Esophagus (tissue), 2 donors: ENCODE measurements at places on chromosomes 7 and 10. TPM values are rescaled to one million over a fixed set of nuclear protein-coding genes. Genes with fewer than 3 reads are reported as not detected.

The LLCFC1 gene
- polyA plus RNA-seq, result not detected

The NRG3 gene
- polyA plus RNA-seq, result 0.04 TPM

The CALHM3 gene
- not detected for polyA plus RNA-seq

The EVX1 gene
- not detected for polyA plus RNA-seq

The RHOBTB1 gene
- polyA plus RNA-seq, result 0.77 TPM

The ABCB1 gene
- polyA plus RNA-seq, result 1.7 TPM

The SLC39A12 gene
- 0.01 TPM for polyA plus RNA-seq

The CYP2C18 gene
- polyA plus RNA-seq, result 17.3 TPM

The CPEB3 gene
- 2.3 TPM for polyA plus RNA-seq

The UFSP1 gene
- polyA plus RNA-seq, result 3.9 TPM

The FFAR4 gene
- 0.15 TPM for polyA plus RNA-seq

The OR13A1 gene
- 0.86 TPM for polyA plus RNA-seq

The LRRC17 gene
- 0.26 TPM for polyA plus RNA-seq

The C10orf62 gene
- not detected for polyA plus RNA-seq

The HOXA2 gene
- polyA plus RNA-seq, result 1.8 TPM

The TBC1D12 gene
- 9.1 TPM for polyA plus RNA-seq

The NCF1 gene
- 2.9 TPM for polyA plus RNA-seq

The GPER1 gene
- polyA plus RNA-seq, result 1.1 TPM

The IGF2BP3 gene
- 2.5 TPM for polyA plus RNA-seq

The EPHB4 gene
- 12.8 TPM for polyA plus RNA-seq

The ANKRD1 gene
- 1.1 TPM for polyA plus RNA-seq

The CPVL gene
- polyA plus RNA-seq, result 4.6 TPM

The SRRM3 gene
- 23.6 TPM for polyA plus RNA-seq

The PTPRN2 gene
- polyA plus RNA-seq, result 0.40 TPM

The NPY4R gene
- polyA plus RNA-seq, result 0.10 TPM

The DPY19L1 gene
- 2.1 TPM for polyA plus RNA-seq

The SAMD9L gene
- 4.0 TPM for polyA plus RNA-seq

The CBX3 gene
- 66.5 TPM for polyA plus RNA-seq

The INSYN2A gene
- not detected for polyA plus RNA-seq

The PRKAR2B gene
- polyA plus RNA-seq, result 2.9 TPM

The FAM237B gene
- polyA plus RNA-seq, result not detected
